ENCODE measurements at places on chromosomes 12 and 14.

DNA sequence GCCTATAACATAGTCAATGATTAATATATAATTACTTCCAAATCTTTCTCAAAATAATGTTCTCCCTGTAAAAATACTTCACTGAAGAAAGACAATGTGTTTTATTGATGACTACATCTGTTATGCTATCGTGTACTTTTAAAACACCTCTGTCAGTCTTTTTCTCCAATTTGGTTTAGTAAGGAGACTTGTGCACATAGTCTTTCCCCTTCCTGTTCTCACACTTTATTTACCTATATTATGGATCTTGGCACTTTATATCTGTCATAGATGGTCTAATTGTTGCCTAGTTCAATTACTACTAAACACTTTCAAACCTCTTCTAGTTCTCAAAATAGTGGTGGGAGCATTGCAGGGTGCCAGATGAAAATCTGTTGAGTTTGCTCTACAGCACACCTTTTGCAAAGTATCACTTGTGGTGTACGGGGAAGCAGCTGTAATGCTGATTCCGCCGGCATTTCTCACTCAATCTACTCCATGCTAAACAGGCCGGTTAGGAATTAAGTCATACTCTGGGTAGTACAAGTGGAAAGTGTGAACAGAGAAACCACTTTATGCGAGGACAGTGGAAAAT is 1.1 kb upstream of the INSM2 start:
- no peak for DNase-seq

DNA sequence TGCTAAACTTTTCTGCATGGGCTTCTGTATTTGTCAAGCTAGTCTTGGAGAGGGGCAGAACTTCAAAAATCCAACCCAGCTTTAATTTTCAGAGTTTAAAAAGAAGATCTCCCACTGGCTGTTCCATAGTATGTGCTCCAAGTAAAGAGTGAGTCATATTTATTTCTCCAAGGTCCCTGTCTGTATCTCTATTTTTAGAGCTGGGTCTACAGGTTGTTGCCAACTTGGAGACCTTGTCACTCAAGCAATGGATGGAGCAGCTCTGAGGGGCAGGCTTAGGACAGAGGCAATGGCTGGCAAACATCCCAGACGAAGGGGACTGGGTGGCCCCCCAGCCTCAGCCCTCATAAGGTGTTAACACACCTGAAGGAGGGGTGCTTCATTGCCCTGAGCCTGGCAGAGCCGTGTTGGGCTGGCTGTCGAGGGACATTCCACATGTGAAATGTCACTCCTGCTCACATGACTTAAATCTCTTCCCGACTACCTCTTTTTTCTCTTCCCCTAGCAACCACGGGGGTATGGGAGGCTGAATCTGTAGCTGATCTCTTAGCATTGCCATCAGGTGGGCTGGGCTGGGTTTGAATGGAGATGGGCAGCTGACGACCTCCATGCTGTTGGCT is 103.1 kb downstream of the SMOC1 start:
- no peak for DNase-seq

- DNase-seq, result no peak
These were observed 165.0 kb upstream of the GZMB start for GRCh38 chr14:24798911-24799462.

GRCh38 chr14:62084020-62084419 is 321.8 kb downstream of the SNAPC1 start:
- no peak for DNase-seq

All from stimulated activated CD4-positive, alpha-beta T cell treated with anti-CD3 and anti-CD28 coated beads, Interleukin-2, amount 100 ng/mL, for 24 hours (primary cell).